CD4-positive, alpha-beta T cell treated with Interleukin-4 for 1 hour (primary cell): ENCODE measurements at places on chromosomes 1 and 21.

GRCh38 chr1:51482881-51483280 lies 36.2 kb downstream of the EPS15 start:
- no peak for DNase-seq

DNA sequence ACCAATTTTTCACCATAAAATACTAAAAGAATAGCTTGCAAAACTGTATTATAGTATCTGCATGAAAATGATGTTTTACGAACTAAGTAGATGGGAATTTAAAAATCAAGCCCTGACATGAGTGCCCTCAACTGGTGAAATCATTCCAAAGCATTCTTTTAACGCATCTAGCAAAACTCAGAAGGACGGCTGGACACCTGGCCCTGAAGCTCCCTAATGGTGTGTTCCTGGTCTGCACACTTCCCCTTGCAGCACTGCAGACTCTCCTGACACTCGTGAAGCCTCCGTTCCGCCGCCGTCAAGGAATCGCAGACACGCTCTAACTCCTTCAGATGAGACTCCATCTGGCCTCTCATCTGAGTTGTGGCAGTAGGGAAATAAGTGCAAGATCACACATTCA lies 39.9 kb downstream of the ODF2L start:
- no peak for DNase-seq

GRCh38 chr1:159854116-159854692 lies 8.3 kb downstream of the VSIG8 start:
- DNase-seq: peak; percentile 8

- peak; percentile 32 for DNase-seq
Measured at GRCh38 chr1:94463765-94464330, 45.7 kb downstream of the ABCD3 start.

DNA sequence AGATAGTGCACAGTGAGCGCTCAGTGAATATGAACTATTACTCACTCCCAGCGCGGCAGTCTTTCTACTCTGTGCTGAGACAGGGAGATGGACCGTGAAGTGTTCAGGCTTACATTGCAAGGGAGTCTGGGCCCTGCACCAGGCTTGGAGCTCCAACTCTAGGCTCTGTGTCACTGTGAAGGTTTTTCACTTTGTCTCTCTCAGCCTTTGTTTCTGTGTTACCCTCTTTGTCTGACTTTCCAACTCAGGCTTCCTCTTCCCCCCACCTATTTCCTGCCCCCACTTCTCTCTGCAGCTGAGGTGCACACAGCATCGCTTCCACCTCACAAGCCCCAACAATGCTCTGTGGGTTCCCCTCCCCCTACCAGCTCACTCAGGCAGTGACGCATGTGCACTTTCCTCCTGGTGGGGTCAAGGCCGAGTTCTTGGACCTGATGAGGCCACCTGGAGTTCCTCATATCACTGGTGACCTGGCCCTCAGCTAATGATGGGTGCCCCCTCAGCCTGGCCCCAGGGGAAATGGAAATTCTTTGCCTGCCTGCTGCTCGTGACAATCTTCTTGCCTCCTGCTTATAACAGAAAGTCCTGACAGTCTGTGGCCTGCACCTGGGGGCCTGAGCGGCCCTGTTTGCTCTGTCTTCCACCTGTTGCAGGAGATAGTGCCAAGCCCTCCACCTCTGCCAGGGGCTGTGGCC lies 1.1 kb upstream of the LCK start:
- DNase-seq: peak; percentile 90

DNA sequence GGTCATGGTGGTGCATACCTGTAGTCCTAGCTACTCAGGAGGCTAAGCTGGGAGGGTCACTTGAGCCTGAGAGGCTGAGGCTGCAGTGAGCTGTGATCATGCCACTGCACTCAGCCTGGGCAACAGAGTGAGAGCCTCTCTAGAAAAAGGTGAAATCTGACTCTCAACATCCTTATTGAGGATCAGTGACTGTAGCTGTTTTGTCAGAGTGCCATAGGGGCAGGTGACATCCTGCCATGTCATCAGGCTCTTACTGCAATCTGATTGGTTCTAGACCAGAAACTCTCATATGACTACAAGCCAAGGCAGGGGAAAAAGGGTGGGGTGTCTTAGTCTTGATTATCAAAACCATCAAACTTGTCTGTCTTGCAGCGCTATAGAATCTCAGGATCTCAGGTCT lies 62.8 kb upstream of the NGF start:
- no peak for DNase-seq

DNA sequence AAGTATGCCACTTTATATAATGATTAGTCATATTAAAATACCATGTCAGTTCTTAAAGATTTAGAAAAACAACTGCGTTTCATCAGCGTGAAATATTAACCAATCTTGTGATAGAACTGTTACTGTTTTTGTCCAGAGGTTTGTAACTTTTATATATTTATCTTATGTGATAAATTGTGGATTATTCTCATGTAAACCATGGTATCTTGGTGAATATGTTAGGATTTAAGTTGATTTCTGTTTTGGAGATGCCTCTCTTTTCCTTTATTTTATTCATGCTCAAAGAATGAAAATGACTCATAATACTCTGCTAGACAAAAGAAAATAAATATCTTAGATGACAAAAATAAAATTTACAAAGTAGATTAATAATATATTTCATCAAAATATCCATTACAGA lies 88.4 kb downstream of the ADGRL4 start:
- no peak for DNase-seq

- DNase-seq: no peak
Measured at GRCh38 chr1:54408147-54409066, 2.2 kb upstream of the SSBP3 start.

DNA sequence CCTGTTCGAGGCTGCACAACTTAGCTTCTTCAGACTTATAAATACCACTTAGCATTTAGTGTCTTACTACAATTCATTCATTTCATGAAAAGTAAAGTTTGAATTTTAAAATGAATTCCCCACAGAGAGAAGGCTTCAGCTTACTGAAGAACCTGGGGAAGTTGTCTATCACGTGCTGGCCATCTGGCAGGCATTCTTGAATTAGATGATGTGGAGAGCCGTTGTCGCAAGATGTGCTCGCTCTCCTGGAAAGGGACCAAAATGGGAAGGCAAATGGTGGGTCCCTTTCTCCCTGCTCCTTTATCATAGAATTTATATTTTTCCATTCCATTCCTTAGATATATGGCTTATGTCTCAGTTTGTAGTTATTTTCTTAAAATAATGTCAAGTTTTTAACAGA lies 90.5 kb downstream of the CD247 start:
- DNase-seq: no peak

DNA sequence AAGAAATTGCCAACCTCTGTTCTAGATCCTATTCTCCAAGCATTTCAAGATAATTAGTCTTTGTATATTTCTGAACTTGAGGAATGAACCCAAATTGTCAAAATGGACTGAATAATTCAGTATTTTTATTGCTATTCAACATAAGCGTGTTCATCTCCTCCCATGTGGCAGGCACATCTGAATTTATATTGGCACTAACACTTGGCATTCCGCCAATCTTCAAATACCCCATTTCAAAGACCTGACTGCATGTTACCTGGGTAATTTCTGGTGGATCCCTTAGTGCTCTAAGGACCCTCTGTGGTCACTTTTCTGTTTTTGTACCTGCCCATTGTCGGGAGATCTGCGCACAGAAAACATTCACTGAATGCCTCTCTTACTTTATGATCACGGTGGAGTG lies 66.6 kb downstream of the BACE2 start:
- DNase-seq: no peak

DNA sequence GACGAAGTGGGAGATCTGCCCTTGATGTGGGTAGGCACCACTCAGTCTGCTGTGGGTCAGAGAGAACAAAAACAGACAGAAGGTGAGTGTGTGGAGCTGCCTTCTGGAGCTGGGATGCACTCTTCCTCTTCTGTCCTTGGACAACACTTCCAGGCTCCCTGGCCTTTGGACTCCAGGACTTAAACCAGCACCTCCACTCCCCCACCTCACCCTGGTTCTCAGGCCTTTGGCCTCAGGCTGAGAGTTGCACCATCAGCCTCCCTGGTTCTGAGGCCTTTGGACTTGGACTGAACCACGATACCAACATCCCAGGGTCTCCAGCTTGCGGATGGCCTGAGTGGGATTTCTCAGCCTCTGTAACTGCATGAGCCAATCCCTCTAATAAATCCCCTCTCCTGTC lies 68.1 kb upstream of the STUM start:
- no peak for DNase-seq

- DNase-seq: no peak
Measured at GRCh38 chr1:116092752-116093489, 18.3 kb upstream of the MAB21L3 start.

DNA sequence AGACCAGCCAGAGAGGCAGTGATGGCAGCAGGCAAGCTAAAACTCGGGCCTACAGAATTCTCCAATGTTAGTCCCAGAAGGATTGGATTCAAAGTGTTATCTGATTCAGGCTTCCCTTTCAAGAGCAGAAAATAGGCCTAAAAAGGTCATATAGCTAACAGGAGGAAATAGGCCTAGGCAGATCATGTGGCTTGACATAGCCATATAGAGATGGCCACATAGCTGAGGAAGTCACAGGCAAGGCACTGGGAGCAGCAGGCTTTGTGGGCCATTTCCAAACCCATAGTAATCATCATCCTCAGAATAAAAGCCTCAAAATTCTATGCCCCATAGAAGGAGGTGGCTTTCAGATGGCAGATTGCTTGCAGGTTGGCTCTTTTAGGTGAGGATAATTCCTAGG lies 29.0 kb upstream of the LMO4 start:
- no peak for DNase-seq

- no peak for DNase-seq
Measured at GRCh38 chr1:3803905-3804626, 7.8 kb upstream of the LRRC47 start.

DNA sequence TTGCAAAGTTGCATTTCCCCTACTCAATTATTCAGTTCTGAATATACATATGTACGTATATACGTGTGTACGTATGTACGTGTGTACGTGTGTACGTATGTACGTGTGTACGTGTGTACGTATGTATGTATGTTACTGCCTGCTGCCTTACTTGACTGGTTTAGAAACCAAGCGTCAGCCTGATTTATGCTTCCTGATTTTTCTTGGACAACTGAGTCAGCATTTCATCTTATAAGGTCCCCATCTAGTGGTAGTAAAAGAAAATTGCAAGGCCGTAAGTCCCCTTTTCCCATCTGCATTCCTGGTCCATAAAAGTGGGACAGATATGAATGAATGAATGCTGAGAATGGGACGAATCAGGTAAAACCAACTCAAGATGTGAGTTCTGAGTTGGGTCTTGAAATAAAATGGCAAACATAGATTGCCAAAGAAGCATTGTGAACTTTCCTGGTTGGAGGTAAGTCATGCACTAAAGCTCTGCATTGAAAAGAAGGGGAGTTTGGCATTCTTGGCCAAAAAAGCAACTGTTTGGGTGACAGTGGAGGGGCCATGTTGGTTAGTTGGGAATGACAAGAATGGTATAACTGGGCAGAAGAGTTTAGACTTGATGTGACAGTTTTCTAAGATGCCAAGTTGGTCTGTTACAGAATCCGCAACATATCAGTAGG lies 76.4 kb upstream of the DNAH14 start:
- DNase-seq: no peak

GRCh38 chr1:3015269-3015635 lies 6.0 kb upstream of the ACTRT2 start:
- DNase-seq: no peak

- DNase-seq: no peak
Measured at GRCh38 chr1:204495078-204495753, 611 bp upstream of the PIK3C2B start.

- DNase-seq: no peak
Measured at GRCh38 chr21:45727390-45727789, 83.9 kb downstream of the PCBP3 start.

- no peak for DNase-seq
Measured at GRCh38 chr1:108120163-108120562, 80.0 kb downstream of the SLC25A24 start.

GRCh38 chr1:31374511-31375196 lies 1.8 kb upstream of the FABP3 start:
- no peak for DNase-seq

- no peak for DNase-seq
Measured at GRCh38 chr1:53943490-53944043, 1.9 kb downstream of the IFT25 start.

- no peak for DNase-seq
Measured at GRCh38 chr1:205323794-205324193, 2.2 kb upstream of the NUAK2 start.

- DNase-seq: no peak
Measured at GRCh38 chr1:60918867-60919266, 163.5 kb upstream of the NFIA start.

DNA sequence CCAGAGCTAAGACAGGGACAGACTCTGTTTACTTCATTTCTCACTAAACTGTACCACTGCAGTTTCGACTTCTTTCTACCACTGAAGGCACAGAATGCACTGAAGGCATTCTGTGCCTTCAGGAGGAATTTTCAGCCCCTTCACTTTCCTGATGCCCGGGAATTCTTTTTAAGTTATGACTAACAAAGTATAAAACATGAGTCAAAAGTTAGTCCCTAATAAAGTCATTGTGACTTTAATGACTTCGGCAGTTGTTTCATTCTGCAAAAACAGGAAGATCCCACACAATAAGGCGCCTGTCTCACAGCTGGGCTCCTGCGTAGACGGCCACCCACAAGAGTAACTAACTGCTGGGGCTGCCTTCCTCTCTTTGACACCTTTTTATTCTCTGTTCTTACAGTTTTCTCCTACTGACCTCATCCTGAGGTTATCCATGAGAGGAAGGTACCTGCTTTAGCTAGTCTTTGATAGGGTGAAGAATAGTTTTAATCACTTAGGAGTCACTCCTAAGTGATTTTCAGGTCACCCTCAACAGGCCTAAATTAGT lies 183.9 kb upstream of the SGIP1 start:
- DNase-seq: peak; percentile 80

- no peak for DNase-seq
Measured at GRCh38 chr1:230157420-230158390, 90.7 kb downstream of the GALNT2 start.

GRCh38 chr1:114177282-114177681 lies 23.6 kb upstream of the SYT6 start:
- no peak for DNase-seq
